ENCODE measurements at places on chromosomes 12 and 14.

GRCh38 chr12:101813117-101813516 lies 17.6 kb downstream of the GNPTAB start:
- H3K36me3 ChIP-seq, result no peaks in the 10 kb centered on the region
- H3K4me3 ChIP-seq, result no peak overlapping the region
- no peak overlapping the region for H3K27ac ChIP-seq
- DNase-seq, result no peak
- H3K4me1 ChIP-seq, result no peaks in the 10 kb centered on the region

DNA sequence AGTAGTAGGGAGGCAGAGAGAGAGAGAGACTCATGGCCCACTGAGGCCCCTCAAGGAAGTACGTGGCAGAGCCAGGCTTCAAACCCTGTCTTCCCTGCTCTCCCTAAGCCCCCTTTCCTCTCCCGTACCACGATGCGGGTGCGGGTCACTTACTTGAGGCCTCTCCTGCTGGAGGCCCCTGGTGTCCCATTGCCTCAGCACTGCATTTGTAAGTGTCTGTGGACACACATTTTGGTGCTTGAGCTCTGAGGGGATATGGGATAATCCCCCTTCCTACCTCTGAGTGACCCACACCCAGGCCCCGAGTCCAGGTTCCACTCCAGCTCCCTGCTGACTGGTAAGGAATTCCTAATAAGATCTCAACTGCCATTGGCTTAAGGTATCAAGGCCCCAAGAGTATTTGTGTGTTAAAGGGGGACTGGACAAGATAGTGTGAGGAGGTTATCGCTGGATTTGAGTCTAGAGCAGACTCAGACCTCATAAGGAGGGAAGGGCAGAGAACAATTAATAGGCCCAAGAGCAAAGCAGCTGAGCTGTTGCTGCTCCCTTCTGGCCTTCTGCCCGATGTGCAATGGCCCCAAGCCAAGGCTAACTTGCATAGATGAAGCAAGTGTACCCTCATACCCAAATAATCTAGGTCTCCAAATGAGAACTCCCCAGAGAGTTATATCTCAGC lies 71.9 kb downstream of the CRACR2A start:
- H3K36me3 ChIP-seq, result peaks cover 50% of the 10 kb centered on the region
- no peak overlapping the region for H3K27ac ChIP-seq
- no peak overlapping the region for H3K4me3 ChIP-seq
- DNase-seq, result no peak
- H3K4me1 ChIP-seq, result no peaks in the 10 kb centered on the region
- H3K27me3 ChIP-seq, result no peaks in the 10 kb centered on the region

GRCh38 chr12:119868992-119869391 lies 8.1 kb downstream of the CIT start:
- no peak for DNase-seq
- no peaks in the 10 kb centered on the region for H3K36me3 ChIP-seq
- H3K4me1 ChIP-seq, result no peaks in the 10 kb centered on the region
- no peak overlapping the region for H3K27ac ChIP-seq

DNA sequence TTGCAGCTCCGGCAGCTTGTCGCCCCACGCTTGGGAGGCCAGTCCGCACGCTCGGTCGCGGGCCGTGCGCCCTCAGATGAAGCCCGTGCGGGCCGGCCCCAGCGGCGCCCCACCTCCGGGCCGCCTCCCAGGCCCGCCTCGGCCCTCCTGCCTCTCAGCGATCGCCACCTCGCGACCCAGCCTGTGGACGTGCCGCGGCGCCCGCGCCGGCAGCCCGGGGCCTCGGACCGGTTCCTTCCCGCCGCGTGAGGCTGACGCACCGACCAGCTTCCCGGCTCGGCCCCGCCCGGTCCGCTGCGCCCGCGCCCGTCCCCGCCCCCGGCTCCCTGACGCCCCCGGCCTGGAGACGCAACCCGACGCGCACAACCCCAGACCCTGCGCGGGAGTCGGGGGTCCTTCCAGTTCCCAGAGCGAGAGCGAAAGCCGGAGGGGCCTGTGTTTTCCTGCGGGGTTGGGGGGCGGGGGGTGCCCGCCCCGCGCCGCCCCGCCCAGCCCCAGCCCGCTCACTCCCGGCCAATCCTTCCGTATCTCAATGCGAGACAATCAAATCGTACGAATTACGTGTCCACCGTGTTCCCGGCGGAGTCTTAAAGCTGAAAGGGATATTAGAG lies at the start of gene ERO1A:
TSS of gene ERO1A (minus strand) at position 78 of the 611 bp plus-strand sequence. CDS start at position 1, 77 bp downstream.
- H3K4me3 ChIP-seq, result peak within 1 kb of the TSS; percentile 93
- H3K27me3 ChIP-seq, result no peaks in the 10 kb centered on the region
- peak within 1 kb of the TSS; percentile 80 for H3K27ac ChIP-seq
- peaks cover 5% of the 10 kb centered on the region for H3K4me1 ChIP-seq

- H3K4me3 ChIP-seq, result no peak overlapping the region
- no peak overlapping the region for H3K27ac ChIP-seq
- H3K27me3 ChIP-seq, result peaks cover 2% of the 10 kb centered on the region
- H3K4me1 ChIP-seq, result no peaks in the 10 kb centered on the region
- H3K36me3 ChIP-seq, result no peaks in the 10 kb centered on the region
Measured at GRCh38 chr12:113744802-113745395, 221.2 kb downstream of the RBM19 start.

- H3K4me3 ChIP-seq, result no peak overlapping the region
- H3K4me1 ChIP-seq, result no peaks in the 10 kb centered on the region
- no peaks in the 10 kb centered on the region for H3K36me3 ChIP-seq
- H3K27ac ChIP-seq, result no peak overlapping the region
- no peaks in the 10 kb centered on the region for H3K27me3 ChIP-seq
Measured at GRCh38 chr14:58808828-58809227, 171.1 kb downstream of the DACT1 start.

DNA sequence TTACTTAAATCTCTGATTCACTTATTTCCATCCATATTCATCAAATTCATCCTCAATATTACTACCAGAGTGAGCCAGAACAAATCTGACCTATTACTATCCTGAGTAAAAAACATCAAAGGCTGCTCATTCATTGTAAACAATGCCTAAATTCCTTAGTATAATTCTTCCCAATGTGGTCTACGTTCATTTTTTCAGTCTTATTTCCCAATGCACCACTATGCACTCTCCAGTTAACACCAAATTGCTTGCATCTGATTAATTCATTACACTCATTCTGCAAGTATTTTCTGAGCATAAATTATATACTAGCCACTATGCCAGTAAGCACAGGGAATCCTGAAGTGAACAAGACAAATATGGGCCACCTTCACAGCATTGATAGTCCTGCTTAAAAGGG lies 110.0 kb downstream of the EPS8 start:
- H3K4me1 ChIP-seq, result no peaks in the 10 kb centered on the region
- no peaks in the 10 kb centered on the region for H3K36me3 ChIP-seq
- no peaks in the 10 kb centered on the region for H3K27me3 ChIP-seq
- no peak for DNase-seq

- H3K27ac ChIP-seq, result no peak overlapping the region
- H3K36me3 ChIP-seq, result no peaks in the 10 kb centered on the region
- H3K27me3 ChIP-seq, result no peaks in the 10 kb centered on the region
- DNase-seq, result no peak
Measured at GRCh38 chr12:21718944-21719650, 55.4 kb downstream of the KCNJ8 start.

GRCh38 chr12:67048371-67048770 lies 220.8 kb upstream of the CAND1 start:
- H3K27me3 ChIP-seq, result no peaks in the 10 kb centered on the region
- no peak overlapping the region for H3K27ac ChIP-seq
- no peak overlapping the region for H3K4me3 ChIP-seq
- H3K4me1 ChIP-seq, result no peaks in the 10 kb centered on the region
- no peaks in the 10 kb centered on the region for H3K36me3 ChIP-seq

DNA sequence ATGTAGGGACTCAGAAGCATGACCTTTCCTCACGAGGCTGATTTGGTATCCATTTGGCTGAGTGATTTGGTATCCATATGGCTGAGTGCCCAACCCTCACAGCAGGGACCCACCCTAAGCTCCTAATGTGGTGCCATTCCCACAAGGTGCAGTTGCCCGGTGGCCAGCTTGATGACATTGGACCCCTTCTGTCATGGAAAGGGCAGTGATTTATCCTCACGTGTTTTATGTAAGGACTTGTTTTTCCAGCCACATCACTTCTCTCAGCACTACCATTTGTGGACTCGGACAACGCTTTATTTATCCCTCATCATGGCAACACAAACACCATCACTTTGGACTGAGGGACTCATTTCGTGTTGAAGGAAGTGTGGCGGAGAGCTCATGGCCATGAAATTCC lies 8.5 kb upstream of the CDC42BPB start:
- H3K4me3 ChIP-seq, result no peak overlapping the region
- DNase-seq, result no peak
- H3K27me3 ChIP-seq, result peaks cover 3% of the 10 kb centered on the region
- H3K36me3 ChIP-seq, result no peaks in the 10 kb centered on the region
- no peak overlapping the region for H3K27ac ChIP-seq
- H3K4me1 ChIP-seq, result no peaks in the 10 kb centered on the region

DNA sequence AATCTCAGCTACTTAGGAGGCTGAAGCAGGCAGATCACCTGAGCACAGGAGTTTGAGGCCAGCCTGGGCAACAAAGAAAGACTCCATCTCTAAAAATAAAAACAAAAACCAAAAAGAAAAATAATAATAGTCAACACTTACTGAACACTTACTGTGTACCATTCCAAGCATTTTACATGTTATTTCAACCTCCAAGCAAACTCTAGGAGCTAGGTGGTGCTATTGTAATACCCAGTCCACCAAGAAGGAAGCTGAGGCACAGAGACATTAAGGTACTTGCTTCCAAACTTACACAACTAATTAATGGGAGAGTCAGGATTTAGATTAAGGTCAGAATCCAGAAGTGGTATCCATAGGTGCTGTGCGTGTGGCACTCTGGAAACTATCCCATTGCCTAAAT lies 13.7 kb upstream of the OR6J1 start:
- no peak overlapping the region for H3K27ac ChIP-seq
- H3K36me3 ChIP-seq, result no peaks in the 10 kb centered on the region
- no peaks in the 10 kb centered on the region for H3K4me1 ChIP-seq
- no peaks in the 10 kb centered on the region for H3K27me3 ChIP-seq
- no peak overlapping the region for H3K4me3 ChIP-seq

GRCh38 chr12:122563361-122563760 lies 36.3 kb downstream of the KNTC1 start:
- peaks cover 7% of the 10 kb centered on the region for H3K36me3 ChIP-seq
- no peak overlapping the region for H3K27ac ChIP-seq
- H3K4me1 ChIP-seq, result no peaks in the 10 kb centered on the region
- no peak for DNase-seq
- no peak overlapping the region for H3K4me3 ChIP-seq

DNA sequence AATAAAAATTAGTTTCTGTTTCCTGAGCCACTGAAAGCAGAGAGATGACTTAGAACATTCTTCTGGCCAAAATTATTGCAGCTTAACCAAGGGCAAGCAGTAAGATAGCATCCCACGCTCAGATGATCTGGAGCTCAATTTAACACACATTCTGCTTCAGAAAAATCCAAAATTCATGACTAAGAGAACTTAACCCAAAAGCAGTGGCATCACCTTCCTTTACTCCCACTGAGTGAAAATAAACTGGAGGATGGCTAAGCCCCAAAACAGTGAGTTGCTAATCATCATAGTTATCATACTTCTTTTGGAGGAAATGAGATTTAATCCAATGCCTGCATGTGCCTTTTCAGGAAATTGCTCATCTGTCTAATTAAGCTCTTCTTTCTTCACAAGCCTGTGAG lies 195.4 kb downstream of the DUSP6 start:
- no peaks in the 10 kb centered on the region for H3K36me3 ChIP-seq
- H3K4me3 ChIP-seq, result no peak overlapping the region
- no peaks in the 10 kb centered on the region for H3K27me3 ChIP-seq
- no peaks in the 10 kb centered on the region for H3K4me1 ChIP-seq
- no peak for DNase-seq
- no peak overlapping the region for H3K27ac ChIP-seq

- H3K36me3 ChIP-seq, result no peaks in the 10 kb centered on the region
- no peaks in the 10 kb centered on the region for H3K27me3 ChIP-seq
- H3K4me3 ChIP-seq, result no peak overlapping the region
- H3K4me1 ChIP-seq, result no peaks in the 10 kb centered on the region
- DNase-seq, result no peak
- H3K27ac ChIP-seq, result no peak overlapping the region
Measured at GRCh38 chr12:50313256-50313931, 30.1 kb upstream of the LIMA1 start.

GRCh38 chr14:47008732-47009131 lies 357.2 kb upstream of the RPL10L start:
- H3K27ac ChIP-seq, result no peak overlapping the region
- DNase-seq, result no peak
- H3K36me3 ChIP-seq, result no peaks in the 10 kb centered on the region
- H3K27me3 ChIP-seq, result no peaks in the 10 kb centered on the region

- DNase-seq, result no peak
- H3K4me1 ChIP-seq, result no peaks in the 10 kb centered on the region
- H3K27ac ChIP-seq, result no peak overlapping the region
- peaks cover 4% of the 10 kb centered on the region for H3K27me3 ChIP-seq
- no peaks in the 10 kb centered on the region for H3K36me3 ChIP-seq
Measured at GRCh38 chr12:75853626-75854025, 177.9 kb downstream of the PHLDA1 start.

GRCh38 chr12:54024581-54025305 lies 3.5 kb upstream of the HOXC6 start:
- H3K36me3 ChIP-seq, result no peaks in the 10 kb centered on the region
- H3K27me3 ChIP-seq, result peaks cover 75% of the 10 kb centered on the region
- no peak overlapping the region for H3K4me3 ChIP-seq
- DNase-seq, result no peak

DNA sequence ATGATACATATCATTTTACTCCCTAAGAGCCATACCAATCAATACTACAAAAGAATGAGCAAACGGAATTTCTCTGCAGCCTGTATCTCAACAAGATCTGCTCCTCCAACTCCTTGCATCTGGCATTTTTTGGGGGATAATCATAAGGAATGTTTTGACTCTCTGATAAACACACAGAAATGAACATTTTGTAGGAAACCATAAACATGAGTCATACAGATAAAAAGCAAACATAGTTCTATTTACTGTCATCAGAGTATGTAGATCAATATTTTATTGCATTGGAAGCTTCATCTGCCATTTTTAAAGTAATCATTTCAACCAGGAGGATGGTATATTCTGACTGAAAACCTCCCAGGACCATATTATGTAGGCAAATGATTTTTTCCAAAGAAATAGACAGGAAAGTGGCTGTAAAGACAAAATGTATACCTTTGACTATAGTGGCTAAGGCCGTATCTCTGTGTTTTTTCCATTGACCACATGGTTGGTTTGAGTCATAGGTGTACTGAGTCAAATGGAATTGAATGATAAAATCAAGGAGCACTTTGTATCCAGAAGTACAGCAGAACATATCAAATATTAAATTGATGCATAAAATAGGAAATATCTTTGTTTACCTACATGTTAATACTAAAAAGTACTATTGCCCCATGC lies 32.4 kb upstream of the CD69 start:
- H3K36me3 ChIP-seq, result no peaks in the 10 kb centered on the region
- no peak overlapping the region for H3K4me3 ChIP-seq
- H3K27ac ChIP-seq, result no peak overlapping the region
- no peak for DNase-seq

GRCh38 chr12:101050631-101051030 lies 159.4 kb downstream of the SLC5A8 start:
- no peaks in the 10 kb centered on the region for H3K4me1 ChIP-seq
- DNase-seq, result no peak
- no peak overlapping the region for H3K4me3 ChIP-seq
- H3K27ac ChIP-seq, result no peak overlapping the region
